ENCODE measurements at places on chromosomes 6 and 20.
A peak's percentile ranks its signal among the peaks of the same experiment; 100 is the strongest.

DNA sequence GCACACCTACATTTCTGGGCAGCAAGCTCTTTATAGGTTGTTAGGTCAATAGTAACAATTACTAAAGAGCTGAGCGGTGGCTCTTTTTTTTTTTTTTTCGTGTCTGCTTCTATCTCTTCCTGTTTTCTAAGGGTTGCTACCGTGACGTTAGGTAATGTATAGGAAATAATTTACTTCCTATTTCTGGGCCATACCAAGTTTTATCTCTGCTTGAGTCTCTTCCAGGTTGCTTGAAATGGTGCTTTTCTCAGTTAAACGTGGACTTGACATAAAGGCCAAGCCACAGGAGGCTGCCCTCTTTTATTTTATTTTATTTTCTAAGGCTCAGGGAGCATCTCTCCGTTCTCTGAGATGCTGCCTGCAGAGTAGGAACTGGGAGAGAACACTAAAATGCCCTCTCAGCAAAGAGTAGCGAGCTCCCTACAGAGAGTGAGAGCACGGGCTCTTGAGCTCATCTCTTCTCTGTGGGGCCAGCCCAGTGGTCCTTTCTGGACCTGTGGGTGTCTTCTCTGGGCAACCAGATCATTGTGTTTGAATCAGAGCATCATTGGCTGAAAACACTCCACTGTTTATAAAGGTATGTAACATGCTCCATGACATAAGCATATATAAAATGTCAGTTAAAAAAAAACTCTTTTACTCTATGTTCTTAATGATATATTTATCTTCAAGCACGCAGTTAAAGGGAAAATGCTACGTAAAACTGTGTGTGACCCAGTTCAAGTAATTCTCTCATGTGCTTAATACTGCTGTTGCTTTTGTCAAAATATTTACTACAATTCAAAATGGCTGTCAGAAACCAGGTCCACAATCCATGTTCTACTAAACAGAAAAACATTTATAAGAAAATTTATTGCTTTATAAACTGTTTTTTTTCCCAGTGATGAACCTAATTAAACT, at the start of gene ZNF831:
TSS of gene ZNF831 (plus strand) at position 191 of the 900 bp plus-strand sequence. CDS start 27,199 bp downstream, outside the sequence.
- DNase-seq: peak; percentile 49

- DNase-seq: no peak
These were observed 21.6 kb downstream of the EYA2 start for GRCh38 chr20:46916258-46916603.

- DNase-seq: no peak
These were observed 183.0 kb upstream of the TAB2 start for GRCh38 chr6:149134511-149134933.

DNA sequence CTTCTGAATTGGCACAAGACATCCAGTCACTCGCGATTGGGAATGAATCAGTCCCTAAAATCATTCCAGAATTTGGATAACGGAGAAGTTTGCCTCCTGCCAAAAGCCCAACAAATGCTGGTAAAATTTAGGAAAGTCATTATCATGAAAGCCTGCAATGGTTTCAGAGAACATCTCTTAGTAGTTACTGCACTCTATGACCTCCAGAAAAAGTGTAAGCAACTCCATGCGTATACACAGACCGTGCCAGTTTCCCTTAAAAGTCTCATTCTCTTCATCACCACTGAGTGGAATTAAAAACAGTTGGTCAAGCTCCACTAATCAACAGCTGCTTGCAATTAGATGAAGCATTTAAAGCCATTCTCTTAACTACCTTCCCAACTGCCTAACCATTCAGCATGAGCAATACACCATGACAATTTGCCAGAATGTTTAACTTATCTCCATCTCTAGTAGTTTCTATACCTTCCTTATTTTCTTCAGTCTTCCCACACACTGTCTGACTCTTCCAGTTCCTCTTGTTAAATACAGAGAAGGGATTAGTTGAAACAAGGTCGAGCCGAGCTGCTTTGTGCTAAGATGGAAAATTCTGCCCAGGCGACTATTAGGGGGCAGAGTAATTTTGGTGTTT, 183.6 kb upstream of the PRDM1 start:
- DNase-seq: no peak

- DNase-seq: no peak
These were observed 971.3 kb upstream of the DEFB115 start for GRCh38 chr20:30286157-30286556.

DNA sequence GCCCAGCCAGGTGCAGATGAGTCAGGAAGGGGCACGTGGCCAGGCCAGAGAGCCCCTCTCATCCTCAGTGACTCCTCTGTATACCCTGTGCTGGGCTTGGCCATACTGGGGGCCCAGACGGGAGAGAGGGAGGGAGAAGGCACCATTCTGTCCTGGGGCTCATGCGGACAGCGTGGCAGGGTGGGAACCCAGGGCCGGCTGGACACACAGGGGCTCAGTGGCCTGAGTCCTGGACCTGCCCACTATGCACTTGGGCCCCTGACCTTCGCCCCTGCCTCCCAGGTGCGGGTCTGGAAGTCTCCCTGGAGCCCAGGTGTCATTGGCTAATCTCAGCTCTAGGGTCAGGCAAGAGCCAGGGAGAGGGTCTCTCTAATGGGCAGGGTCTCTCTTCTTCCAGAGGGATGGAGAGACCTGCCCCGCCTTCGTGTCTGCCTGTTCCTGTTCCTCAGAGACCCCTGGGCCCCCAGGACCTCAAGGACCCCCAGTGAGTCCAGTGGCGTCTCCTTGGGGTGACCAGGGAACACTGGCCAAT, 27.7 kb downstream of the COL20A1 start:
- no peak for DNase-seq

DNA sequence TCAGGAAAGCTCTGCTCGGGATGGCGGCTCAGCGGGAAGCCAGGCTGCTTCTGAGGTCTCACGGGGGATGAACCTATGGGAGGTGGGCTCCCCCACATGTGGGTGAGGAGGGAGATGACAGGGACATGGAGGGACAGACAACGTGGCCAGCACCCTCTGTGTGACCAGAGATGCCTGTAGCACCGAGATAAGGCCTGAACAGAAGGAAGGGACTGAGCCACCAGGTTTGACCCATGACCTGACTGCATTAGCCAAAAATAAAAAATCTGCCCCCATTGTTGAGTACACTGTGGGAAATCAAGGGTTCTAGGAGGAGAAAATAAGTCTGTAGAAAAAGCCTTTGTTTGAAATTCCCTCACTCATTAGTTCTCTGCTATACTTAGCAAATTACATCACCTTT, 105.7 kb downstream of the RNASET2 start:
- no peak for DNase-seq

DNA sequence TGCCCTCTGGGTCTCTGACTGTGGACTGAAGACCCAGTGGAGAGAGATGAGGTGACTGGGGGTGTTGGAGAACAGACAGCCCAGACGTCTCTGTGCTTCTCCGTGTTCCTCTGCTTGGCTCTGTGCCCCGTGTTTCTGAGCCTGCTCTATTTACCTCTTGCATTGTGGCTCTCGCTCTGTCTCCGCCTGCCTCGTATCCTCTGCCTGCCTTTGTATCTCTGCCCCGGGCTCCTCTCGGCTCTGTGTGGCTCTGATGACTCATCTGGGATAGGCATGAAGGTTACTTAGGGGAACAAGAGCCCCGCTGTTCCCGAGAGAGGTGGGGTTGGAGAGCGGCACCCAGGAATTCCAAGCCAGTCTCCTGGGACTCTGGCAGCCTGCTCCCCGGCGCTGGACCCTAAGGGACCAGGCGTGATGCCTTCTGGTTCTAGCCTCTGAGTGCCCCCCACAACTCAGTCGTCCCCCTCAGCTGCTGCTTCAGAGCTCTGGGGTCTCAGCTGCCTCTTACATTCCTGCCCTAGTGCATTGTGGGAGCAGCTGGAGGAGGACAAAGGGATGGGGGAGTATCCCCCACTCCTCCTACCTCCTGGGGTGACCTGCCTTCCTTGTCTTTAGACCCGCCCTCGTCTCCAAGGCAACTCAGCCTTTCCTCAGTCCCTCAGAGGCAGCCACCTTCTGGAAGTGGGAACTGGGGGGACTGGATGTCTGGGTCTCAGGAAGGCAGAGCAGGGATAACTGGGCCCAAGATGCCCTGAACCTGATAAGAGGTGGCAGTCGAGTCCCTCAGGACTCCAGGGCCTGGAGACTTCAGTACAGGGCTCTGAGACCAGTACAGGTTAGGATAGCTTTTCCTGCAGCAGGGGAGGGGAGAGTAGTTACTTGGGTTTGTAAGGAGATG, 1.9 kb downstream of the DDR1 start:
- no peak for DNase-seq

- DNase-seq: no peak
These were observed 1.4 kb downstream of the METTL24 start for GRCh38 chr6:110356778-110357177.

DNA sequence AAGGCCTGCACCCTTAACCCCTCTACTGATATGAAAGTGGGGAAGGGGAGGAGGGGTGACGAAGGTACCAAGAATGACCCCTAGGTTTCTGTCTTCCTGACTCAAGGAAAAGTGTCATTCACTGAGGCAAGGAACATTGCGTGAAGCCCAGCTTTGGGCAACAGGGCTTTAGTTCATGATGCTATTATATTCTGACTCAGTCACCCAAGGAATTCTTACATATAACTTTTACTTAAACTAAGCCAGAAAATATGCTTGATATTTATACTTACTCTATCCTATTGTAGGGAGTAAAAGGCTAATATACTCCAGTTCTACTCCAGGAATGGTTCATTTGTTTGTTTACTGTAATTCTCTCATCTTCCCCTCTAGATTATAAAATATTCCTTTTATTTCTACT, 60.5 kb downstream of the DOP1A start:
- no peak for DNase-seq

GRCh38 chr20:31664696-31665354, 27.1 kb downstream of the COX4I2 start:
- no peak for DNase-seq

DNA sequence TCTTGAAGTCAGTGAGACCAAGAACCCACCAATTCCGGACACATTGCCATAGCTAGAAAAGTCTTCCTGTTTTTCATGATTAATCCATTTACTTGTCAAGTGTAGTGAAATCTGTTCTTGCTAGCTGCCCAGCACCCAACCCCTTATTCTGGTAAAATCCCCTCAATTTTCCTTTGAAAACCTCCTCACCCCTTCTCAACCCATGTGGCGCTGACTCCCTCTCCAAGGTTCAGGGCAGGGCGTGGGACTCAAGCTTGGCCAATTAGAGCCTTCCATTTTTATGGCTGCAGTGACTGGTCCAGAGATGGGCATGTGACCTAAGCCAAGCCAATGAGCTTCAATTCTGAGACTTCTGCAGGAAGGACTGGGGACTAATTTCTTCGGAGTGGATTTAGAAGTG, 9.8 kb upstream of the ZBP1 start:
- DNase-seq: no peak

DNA sequence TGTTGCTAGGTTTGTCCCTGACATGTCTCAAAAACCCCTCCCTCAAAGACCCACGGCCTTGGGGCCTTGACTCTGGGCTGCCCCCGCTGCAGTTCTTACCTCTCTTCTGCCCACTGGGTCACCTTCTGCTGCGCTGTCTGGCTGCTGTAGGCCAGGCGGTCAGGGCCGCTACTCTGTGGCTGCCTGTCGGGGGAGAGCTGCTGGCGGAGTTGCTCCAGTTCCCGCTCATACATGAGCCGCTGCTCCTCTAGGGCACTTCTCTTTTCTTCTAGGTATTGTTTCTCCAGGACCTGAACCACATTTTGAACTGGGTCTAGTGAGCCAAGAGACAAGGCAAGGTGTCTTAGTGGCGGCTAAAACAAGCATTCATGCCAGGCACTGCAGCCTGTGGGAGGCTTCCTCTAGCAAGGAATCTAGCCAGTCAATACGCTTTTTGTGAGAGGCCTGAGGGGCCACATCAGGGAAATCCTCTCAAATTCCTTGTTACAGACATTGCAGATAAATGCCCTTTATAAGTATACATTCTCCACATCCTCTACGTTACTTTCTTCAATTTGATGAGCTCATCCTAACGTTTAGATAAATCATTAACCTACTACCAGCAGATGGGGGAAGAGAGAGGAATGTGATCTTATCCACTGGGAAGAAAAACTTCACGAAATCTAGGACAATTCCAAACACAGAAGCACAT, 110.3 kb upstream of the NUP153 start:
- DNase-seq: no peak

GRCh38 chr20:47432834-47433210, 68.9 kb upstream of the NCOA3 start:
- DNase-seq: no peak

- no peak for DNase-seq
These were observed 27.2 kb upstream of the BRPF3 start for GRCh38 chr6:36169023-36170007.

- no peak for DNase-seq
These were observed 7.3 kb downstream of the ADA start for GRCh38 chr20:44644230-44644617.

GRCh38 chr20:21266191-21266536, 37.0 kb upstream of the XRN2 start:
- DNase-seq: no peak

GRCh38 chr20:5797843-5798462, 47.8 kb downstream of the SHLD1 start:
- DNase-seq: peak; percentile 48

DNA sequence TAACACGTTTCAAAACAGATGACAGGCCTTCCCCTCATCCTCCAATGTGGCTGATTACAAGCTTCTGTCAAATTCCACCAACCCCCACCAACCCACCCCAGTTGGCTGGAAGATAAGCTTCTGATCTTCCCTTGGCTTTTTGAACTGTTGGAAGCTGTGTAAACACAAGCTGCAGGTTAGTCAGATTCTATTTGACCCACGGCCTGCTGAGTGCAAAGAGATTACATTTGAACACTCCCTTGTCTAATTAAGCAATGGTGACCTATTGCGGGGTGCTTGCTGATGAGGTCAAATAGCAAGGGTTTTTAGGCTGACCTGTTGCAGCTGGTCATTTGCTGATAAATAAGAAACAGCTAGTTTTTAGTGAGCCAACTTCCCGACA, 379.7 kb downstream of the BMP2 start:
- DNase-seq: no peak

DNA sequence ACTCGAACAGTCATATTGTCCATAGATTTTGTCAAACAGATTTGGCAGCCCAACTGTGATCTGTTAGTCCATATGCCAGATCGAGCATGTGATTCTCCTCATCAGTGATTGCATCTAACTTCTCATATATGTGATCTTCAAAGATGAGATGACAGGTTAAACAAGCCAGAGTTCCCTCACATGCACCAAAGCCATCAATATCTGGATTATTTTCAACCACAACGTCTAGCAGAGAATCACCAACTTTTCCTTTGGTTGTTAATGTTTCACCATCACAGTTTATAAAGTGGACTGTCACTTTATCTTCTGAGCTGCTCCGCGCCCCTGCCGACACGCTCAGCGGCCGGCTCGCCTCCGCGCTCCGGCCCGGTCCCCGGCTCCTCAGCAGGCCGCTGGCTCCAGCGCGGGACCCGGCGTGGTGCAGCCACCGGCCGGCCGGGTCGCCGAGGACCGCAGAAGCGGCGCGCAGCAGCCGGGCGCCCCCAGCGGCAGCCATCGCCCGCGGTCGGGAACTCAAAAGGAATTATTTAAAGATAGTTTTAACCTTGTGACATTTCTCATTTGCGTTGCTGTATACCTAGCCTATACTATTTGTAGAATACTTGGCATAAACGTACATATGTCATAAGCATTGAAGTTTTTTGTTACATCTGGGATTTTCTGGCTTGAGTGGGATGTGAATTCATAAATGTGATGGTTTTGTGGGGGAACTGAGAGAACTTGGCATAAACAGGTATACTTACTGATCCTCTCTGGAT, 40.1 kb upstream of the DYNLRB1 start:
- DNase-seq: peak; percentile 51

GRCh38 chr6:11891547-11891946, 112.9 kb upstream of the ADTRP start:
- no peak for DNase-seq
